NCI-H2107 (cell line): ENCODE measurements at places on chromosomes 7 and 10.

- no peak for DNase-seq
Measured at GRCh38 chr10:60098677-60099601, 192.6 kb upstream of the CCDC6 start.

- DNase-seq, result no peak
Measured at GRCh38 chr7:20299145-20299544, 31.6 kb upstream of the ITGB8 start.

DNA sequence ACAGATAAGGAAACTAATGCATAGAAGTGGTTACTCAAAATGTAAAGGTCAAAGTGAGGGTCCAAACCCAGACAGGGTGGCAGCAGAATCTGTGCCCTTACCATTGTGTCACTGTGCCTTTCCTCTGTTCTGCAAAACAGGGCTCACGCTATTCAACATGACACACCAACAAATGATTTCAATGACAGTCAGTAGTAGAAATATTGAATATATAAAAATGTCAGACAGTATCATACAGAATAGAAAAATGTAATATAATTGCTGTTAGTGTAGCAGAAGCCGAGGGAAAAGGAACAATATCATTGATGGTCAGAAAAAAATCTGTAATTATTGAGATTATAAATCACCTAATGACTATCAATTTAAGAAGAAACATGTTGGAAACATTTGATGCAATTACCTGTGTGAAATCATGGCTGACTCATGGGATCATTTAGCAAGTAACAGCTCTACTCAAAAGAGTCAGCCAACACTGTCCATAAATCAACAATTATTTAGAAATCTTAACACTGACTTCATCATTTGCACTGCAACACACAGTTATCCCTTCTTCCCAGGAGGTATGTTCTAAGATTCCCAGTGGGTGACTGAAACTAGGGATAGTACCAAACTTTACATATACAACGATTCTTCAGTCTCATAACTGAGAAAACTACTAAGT, 198.7 kb downstream of the DGKI start:
- no peak for DNase-seq

GRCh38 chr10:113480851-113481502, 71.9 kb upstream of the HABP2 start:
- no peak for DNase-seq

- no peak for DNase-seq
Measured at GRCh38 chr10:119505131-119505551, 37.4 kb downstream of the RGS10 start.

DNA sequence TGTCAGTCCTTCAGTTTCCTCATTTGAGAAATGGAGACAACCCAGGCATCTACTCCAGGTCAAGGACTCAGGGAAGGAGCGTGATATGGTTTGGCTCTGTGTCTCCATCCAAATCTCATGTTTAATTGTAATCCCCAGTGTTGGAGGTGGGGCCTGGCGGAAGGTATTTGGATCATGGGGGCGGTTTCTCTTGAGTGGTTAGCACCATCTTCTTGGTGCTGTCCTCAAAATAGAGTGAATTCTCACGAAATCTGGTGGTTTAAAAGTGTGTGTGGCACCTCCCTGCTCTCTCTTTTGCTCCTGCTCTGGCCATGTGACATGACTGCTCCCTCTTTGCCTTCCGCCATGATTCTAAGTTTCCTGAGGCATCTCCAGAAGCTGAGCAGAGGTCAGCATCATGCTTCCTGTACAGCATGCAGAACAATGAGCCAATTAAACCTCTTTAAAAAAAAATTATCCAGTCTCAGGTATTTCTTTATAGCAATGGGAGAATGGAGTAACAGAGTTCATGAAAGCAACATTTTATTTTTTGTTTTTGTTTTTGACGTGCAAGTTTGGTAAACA, 30.0 kb downstream of the ARHGAP22 start:
- DNase-seq, result no peak

- DNase-seq, result no peak
Measured at GRCh38 chr7:35565927-35566326, 129.0 kb downstream of the HERPUD2 start.

- DNase-seq, result no peak
Measured at GRCh38 chr7:121344093-121344492, 15.3 kb downstream of the WNT16 start.

- DNase-seq, result no peak
Measured at GRCh38 chr10:37871143-37871542, 13.7 kb upstream of the ZNF248 start.

GRCh38 chr10:98425511-98426352, 10.8 kb upstream of the PYROXD2 start:
- no peak for DNase-seq

DNA sequence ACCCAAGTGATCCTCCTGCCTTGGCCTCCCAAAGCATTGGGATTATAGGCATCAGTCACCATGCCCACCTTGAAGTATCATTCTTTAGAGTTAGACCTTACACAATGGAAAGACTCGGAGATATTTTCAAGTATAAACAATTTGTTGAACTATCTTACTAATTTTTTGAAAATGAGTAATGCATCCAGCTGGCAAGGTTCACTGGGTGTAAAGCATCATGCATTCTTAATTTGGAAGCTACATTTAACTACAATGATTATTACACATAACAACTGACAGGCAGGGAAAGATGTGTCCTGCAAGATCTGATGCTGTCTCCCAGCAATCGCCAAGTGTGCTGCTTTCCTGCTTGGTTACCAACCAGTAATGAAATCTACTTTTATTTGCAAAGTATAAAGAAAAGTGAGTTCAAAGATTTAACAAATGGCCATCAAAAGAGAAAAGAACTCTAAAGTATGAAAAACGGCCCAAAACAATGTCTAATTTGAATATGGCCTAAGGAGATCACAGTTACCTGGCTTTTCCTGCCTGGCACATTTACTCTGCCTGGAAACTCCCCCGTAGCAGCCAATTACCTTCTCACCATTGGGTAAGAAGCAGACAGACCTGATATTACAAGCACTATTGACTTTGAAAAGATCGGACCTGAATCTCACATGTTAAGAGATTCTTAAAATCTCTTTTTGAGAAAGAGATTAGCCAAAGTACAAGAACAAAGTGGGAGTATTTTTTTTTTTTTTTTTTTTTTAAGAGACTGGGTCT, 59.3 kb upstream of the NMT2 start:
- DNase-seq, result no peak

DNA sequence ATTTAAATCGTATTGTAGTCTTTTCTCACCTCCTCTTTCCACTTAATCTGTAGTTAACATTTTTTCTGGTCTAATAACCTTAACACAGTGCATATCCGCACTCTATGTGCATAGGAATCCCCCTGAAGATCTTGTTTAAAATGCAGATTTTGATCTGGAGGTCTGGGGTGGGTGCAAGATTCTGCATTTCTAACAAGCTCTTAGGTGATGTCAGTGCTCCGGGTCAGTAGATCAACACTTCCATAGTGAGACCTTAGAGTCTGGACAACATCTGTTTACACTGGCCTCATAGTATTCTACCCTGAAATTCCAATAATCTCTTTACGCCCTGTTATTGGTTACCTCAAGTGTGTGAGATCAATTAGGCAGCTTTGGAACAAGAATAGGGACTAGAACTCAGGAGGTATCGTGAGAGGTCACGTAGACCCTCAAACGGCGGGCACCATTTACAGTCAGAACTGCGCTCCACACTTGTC, 434 bp upstream of the PLEKHA8 start:
- no peak for DNase-seq

- DNase-seq, result no peak
Measured at GRCh38 chr7:32436146-32436928, 53.8 kb downstream of the LSM5 start.
